HL-60 (cell line): ENCODE measurements at places on chromosomes 7 and 10.
A peak's percentile ranks its signal among the peaks of the same experiment; 100 is the strongest.

GRCh38 chr7:34849986-34850385, 187.3 kb downstream of the DPY19L1 start:
- DNase-seq = no peak

DNA sequence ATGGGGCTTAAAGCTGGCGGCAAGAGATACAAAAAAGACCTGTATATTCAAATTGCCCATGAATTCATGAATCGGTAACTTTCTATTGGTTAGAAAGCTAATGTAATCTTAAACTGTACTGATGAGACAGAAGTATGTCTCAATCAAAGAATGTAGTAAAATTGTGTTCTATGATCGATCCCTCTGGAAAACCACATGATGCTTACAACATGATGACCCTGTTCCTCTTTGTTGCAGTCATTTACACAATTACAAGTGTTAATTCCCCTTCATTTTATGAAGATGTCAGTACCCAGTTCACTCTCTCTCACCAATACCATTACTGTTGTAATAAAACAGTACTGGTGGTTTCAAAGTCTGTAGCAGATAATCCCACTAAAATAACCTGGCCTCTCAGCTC, 10.1 kb downstream of the KIF5B start:
- DNase-seq = no peak

DNA sequence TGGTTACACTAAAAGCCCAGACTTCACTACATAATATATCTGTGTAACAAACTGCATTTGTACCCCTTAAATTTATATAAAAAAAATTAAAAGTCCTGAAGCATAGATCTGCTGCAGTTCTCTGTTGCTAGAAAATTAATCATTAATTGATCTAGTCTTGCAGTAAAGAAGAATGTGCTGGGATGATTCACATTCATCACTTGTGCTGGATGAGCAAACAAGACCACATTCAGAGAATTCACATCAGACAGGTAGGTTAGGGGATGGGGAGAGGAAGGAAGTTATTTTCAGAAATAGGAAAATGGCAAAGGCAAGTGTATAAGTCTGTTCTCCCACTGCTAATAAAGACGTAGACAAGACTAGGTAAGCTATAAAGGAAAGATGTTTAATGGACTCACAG, 1019.0 kb downstream of the KCNMA1 start:
- no peak for DNase-seq

DNA sequence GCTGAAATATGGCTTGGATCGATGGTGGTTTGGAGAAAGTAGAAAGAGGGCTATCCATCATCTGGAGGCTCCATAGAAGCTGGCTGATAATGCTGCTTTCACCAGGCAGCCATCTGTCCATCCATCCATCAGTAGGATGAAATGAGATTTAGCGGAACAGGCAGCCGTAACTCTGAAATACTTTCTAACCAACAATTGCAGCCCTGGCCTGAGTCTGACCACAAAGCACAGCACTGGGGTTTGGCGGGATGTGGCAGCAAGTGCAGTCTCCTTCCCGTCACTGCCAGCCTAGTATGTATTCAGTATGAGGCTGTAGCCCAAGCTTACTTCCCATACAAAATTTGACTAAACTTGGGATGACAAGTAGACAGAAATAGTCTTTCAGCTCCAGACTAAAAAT, 38.0 kb downstream of the R3HCC1L start:
- DNase-seq = no peak

GRCh38 chr10:46525824-46526681, 30.4 kb downstream of the GPRIN2 start:
- no peak for DNase-seq

- DNase-seq = no peak
These were observed 1203.2 kb downstream of the SORCS3 start for GRCh38 chr10:105844241-105844640.

- no peak for DNase-seq
These were observed 6.8 kb upstream of the NOM1 start for GRCh38 chr7:156942708-156943090.

DNA sequence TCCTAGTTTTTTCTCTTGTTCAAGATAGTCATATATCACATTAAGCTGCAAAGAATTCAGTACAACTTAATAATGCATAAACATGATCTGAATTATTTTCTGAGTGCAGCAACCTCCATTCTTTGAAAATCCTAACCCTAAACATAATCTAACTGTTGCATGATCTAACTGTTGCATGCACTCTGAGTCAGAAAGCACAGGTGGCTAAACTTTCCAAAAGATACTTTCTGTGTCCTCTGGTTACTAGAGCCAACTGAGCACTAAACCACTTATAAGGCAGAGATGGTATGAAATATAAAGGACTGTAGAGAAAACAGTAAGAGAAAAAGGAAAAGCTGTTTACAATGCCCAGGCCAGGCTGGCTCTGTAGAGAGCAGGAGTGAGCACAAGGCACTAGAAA, 23.0 kb upstream of the FAM133B start:
- no peak for DNase-seq

DNA sequence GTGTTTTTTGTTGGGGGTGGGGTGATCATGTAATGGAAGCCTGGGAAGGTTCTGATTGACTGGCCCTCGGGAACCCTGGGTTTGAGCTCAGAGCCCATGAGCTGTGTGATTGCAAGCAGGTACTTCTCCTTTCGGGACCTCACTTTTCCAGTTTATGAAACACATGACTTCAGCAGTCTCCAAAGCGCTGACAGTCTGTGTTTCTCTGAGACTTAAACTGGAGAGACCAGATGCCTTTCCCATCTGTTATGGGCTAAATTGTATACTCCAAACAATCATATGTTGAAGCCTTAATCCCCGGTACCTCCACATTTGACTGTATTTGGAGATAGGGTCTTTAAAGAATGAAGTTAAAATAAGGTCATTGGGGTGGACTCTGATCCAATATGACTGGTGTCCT, 493.6 kb downstream of the GALNT17 start:
- DNase-seq = no peak

DNA sequence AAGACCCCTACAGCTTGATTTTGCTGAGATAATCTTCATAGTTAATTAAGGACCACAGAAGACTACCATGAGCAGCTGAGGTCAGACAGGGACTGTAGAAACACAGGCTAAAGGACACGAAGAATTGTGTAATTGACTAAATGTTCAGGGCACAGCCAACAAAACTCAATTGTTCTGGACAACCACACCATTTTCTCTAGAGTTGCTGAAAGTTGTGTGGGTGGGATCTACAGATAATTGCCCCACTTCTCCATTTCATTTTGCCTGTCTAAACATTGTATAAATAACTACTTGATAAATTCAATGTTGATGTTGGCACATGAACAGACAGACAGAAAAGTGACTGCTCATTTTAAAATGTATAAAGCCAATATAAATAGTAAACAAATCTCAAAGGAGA, 39.0 kb upstream of the SLC16A12 start:
- DNase-seq = no peak

- no peak for DNase-seq
These were observed 1.5 kb downstream of the STOX1 start for GRCh38 chr10:68828833-68829232.

DNA sequence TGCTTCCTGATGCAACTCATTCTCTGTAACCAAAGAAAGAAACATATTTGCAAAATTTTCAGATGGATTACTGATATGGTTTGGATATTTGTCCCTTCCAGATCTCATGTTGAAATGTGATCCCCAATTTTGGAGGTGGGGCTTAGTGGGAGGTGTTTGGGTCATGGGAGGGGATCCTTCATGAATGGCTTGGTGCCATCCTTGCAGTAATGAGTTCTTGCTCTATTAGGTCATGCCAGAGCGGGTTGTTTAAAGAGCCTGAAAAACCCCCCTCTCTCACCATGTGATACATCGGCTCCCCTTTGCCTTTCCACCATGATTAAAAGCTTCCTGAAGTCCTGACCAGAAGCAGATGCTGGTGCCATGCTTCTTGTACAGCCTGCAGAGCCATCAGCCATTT, 43.8 kb upstream of the PRKG1 start:
- DNase-seq = no peak

DNA sequence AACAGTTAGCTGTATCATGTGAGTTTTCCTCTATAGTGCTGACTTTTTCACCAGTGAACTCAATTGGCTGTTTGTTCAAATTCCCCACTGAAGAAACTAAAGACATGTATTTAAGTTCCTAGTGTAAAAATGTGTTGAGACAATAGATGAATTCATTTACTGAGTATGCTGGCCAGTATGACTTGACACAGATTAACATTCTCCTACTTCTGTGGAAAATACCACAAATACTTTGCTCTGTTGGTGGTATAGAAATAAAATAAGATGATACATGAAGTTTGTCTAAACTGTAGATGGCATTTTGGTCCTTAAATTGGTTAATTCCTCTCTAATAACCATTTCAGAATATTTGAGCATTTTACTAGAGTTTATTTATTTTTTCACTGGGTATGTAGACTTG, 227.7 kb upstream of the TEX47 start:
- DNase-seq = no peak

GRCh38 chr10:89789188-89789877, 87.9 kb downstream of the KIF20B start:
- DNase-seq = no peak

DNA sequence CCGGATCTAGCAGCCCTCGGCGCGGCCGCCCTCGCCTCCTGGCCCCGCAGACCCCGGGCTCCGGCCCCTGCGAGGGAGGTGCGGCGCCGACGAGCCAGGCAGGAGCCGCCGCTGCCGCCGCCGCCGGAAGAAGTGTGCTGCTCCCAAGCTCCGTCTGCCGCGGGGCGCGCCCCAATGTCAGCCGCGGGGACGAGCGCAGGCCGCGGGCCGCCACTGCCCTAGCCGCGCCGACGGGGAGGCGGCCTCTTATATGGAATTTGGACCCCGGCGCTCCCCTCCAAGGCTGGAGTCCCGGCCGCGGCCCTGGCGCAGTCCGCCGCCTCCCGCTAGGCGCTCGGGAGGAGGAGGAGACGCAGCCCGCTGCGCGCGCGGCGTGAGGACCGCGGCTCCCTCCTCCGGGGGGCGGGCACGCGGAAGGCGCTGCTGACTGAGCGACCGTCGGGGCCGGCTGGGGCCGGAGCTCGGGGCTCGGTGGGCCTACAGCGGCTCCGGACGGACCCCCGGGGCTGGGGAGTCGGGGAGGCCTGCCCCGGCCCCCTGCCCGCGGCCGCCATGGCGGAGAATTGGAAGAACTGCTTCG, at the start of gene TRIM8:
Gene TRIM8 (plus strand): TSS at position 414 of the 580 bp plus-strand sequence. CDS start 139 bp downstream, at position 553.
- DNase-seq = peak; percentile 44

GRCh38 chr7:94429153-94429552, 34.5 kb downstream of the COL1A2 start:
- no peak for DNase-seq

GRCh38 chr7:119522263-119522662, 750.7 kb upstream of the KCND2 start:
- no peak for DNase-seq

DNA sequence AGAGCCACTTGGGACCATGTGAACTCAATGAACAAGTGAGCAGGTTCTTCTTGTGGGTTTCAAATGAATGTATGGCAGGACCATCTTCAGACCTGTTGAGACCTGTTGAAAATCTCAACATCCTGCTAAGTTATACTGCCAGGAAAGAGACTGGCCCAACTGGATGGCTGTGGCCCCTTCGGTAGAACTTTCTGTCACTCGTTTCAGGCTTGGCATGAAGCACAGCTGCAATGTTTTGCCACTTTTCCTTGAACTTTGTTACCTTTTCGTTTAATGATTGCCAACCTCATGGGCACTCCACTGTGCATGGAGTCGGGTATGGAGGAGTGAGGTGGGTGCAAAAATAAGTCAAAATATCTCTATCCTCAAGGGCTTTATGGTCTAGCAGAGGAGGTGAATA, 36.7 kb upstream of the SLC35B4 start:
- no peak for DNase-seq

DNA sequence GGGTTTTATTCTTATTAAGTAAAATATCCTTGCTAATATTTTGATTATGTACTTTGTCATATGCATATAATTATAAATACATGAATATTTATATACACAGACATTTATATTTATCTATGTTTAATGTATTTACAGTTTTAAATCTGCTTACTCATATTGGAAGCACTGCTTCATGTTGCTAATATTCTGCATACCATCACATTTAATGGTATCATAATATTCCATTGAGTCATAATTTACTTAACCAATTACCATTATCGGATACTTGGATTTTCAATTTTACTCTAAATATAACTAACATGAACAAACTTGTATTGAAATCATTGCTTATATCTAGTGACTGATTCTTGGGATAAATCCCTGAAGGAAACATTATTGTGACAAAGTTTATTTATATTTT, 155.2 kb downstream of the MBL2 start:
- DNase-seq = no peak

DNA sequence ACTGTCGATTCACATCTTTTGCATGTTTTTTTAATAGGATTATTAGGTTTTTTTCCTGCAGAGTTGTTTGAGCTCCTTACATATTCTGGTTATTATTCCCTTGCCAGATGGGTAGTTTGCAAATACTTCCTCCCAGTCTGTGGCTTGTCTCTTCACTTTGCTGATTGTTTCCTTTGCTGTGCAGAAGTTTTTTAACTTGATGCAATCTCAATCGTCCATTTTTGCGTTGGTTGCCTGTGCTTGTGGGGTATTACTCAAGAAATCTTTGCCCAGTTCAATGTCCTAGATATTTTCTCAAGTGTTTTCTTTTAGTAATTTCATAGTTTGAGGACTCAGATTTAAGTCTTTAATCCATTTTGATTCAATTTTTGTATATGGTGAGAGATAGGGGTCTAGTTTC, 95.4 kb downstream of the TBXAS1 start:
- peak; percentile 41 for DNase-seq

- DNase-seq = no peak
These were observed 31.7 kb upstream of the CCNY start for GRCh38 chr10:35304649-35305048.

- no peak for DNase-seq
These were observed 150.3 kb upstream of the CHST15 start for GRCh38 chr10:124243702-124244121.
